ENCODE measurements at places on chromosomes 12 and 14. TPM values are rescaled to one million over a fixed set of nuclear protein-coding genes. Genes with fewer than 3 reads are reported as not detected.

The KRT83 gene
- total RNA-seq: not detected

The KCNJ8 gene
- total RNA-seq: not detected

The TRPV4 gene
- total RNA-seq: not detected

The RPGRIP1 gene
- total RNA-seq: 0.35 TPM

DNA sequence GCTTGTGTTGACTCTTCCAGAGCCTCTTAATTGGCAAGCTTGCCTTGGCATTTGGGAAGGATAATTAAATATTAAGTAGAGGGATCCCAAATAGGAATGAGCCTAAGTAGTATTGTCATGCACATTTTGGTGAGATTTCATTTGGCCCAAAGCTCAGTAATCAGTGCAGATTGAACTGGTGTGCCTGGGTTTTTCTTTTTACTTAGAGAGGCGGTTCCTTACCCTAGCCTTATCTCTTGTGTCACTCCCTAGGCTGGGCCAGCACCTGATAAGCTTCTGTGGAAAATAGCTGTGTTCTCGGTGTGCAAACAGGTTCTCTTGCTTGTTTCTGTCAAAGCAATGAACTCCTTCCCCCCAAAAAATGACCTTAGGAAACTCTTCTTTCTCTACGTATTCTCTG lies 9.3 kb upstream of the B4GALNT3 start:
- no peak for DNase-seq

DNA sequence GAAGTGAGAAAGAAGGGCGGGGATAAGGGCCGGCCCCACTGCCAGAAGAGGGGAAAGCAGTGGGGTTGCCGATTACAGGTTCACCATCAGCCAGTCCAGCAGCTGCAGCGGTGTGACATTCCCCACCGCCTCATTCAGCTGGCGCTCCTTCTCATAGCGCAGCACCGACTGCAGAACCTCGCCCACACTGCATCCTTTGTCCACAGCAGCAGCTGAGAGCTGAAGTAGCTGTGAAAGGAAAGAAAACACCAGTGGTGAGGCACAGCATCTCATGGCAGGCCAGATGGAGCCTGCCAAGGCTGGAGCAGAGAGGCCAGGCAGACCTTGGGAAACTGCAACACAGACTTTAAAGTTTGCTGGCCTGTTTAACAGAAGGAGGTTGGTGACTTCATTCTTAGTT lies 33.2 kb downstream of the AKAP3 start:
- DNase-seq: no peak

DNA sequence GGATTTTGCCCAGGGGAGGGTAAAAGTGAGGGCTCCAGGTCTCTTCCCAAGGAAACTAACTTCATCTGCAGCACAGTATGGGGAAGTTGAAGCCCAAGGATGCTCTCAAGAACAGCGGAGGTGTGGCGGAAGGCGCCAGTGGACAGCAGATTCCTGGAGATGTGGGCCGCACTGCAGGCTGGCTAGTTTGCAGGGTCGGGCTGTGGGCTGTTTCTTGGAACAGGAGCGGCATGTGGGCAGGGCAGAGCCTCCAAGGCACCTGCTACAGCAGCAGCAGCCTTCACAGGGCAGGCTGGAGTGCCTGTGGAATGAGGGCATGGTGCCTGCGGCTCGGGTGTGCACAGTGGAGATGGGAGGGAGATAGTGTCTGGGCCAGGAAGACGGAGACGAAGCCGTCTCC lies 100.0 kb upstream of the SFSWAP start:
- DNase-seq: no peak

GRCh38 chr12:108853981-108854446 lies 3.4 kb downstream of the SSH1 start:
- no peak for DNase-seq

DNA sequence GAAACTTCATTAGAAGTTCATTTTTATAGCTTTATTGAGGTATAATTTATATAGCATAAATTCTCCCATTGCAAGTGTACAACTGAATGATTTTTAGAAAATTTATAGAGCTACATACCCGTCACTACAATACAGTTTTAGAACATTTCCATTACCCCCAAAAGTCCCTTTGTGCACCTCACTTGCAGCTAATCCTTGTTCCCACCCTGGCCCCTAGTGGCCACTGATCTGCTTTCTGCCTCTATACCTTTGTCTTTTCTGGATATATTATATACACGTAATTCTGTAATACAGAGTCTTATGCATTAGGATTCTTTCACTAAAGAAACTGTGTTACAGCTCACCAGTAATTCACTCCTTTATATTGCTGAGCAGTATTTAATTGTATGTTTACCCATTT lies 145.1 kb upstream of the DIO2 start:
- no peak for DNase-seq

DNA sequence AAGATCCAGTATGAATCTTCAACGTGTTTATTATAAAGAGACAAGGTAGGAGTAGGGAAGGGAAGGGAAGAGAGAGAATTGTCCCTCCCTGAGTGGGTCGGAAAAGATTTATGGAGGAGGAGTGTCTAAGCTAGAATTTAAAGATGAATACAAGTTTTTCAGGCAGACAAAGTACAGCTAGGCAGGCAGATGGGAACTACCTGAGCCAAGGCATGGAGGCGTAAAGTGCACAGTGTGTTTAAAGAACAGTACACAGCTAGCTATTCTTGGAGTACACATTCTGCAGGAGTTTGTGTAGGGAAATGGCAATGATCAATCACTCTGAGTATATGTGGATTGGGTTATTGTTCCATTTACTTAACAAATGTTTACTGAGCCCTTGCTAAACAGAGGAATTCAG lies 20.1 kb downstream of the PLEKHG7 start:
- no peak for DNase-seq

All from activated T-cell treated with anti-CD3 and anti-CD28 coated beads, Interleukin-2, amount 50 U/mL, for 4 hours (primary cell).